Uterus (tissue), 4 donors: ENCODE measurements at places on chromosomes 13 and 19. TPM values are rescaled to one million over a fixed set of nuclear protein-coding genes. Genes with fewer than 3 reads are reported as not detected.
A peak's percentile ranks its signal among the peaks of the same experiment; 100 is the strongest.

DNA sequence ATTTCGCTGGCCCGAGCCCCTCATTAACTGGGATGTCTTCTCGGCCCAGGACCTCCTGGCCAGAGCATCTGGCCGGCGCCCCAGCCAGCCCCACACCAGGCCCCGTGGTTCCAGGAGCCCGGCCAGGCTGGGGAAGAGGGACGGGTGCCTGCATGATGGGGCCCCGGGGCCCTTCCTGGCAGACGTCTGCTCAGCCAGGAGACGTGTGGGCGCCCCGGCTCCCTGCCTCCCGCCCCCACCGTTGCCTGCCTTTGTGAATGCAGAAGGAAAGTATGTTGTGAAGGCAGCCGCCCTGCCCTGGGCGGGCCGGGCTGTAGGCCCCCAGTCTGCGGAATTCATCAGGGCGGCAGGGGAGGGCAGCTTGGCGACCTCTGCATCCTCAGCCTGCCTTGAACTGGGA, 4.4 kb upstream of the COMP start:
- no peak for DNase-seq

- no peak for DNase-seq
Measured at GRCh38 chr19:51811344-51811743, 16.4 kb downstream of the FPR3 start.

- peak; percentile 76 for DNase-seq
Measured at GRCh38 chr19:56538761-56539263, at the start of gene ZFP28. TSS of gene ZFP28 (plus strand) at chr19:56538948. CDS start at chr19:56539019, 71 bp downstream.

- no peak for DNase-seq
Measured at GRCh38 chr13:44769686-44770085, 193.6 kb upstream of the TSC22D1 start.

DNA sequence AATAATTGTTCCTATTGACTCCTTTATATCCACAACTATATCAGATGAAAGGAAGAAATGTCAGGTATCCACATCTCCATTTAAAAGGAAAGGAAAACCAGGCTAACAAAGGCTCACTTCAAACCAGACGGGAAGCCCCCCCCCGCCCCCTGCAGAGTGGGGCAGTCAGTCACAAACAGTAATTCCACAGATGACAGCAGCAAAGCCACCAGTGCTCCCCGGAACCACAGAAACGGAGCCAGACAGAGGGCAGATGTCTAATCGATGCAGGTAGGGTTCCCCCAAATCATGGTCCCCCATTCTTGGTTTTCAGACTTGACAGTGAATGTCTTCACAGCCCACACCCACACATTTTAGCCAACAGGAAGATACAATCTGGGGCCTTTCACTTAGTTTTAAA, 100.8 kb downstream of the STK24 start:
- DNase-seq, result no peak

ZNF428 gene
- total RNA-seq, result 1.5 TPM

GRCh38 chr19:18991006-18991405, 42.3 kb downstream of the SUGP2 start:
- no peak for DNase-seq

TBXA2R gene
- not detected for total RNA-seq

GRCh38 chr13:107650081-107650701, 565.1 kb downstream of the LIG4 start:
- DNase-seq, result peak; percentile 16

- no peak for DNase-seq
Measured at GRCh38 chr13:63425131-63425530, 2009.5 kb upstream of the PCDH20 start.

ZNF561 gene
- 17.1 TPM for total RNA-seq

ATP7B gene
- 9.2 TPM for total RNA-seq

DNA sequence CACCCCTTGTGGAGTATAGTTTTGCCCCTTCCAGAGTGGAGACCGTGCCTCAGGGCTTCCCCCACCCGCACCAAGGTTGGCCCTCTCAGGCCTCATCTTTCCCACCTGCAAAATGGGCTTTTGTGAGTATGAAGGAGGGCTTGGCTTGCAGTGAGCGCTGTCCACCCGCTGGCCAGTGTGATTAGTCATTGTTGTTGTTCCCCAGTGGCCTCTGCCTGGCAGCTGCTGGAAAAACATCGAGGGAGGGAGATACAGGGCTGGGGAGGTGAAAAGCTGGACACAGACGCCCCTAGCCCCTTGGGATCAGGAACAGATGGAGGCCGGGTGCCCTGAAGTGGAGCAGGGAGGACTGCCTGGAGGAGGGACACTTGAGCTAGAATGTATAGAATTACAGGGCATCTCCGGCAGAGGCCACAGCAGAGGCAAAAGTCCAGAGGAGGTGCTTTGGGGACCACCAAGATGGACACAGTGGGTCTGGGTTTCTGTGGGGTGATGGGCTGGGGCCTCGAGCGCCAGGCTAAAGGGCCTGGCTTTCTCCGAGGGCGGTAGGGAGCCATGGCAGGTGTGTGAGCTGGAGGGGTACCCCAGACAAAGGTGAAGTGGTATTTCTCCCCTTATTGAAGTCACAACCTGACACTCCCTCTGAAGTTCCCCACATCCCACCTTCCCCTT, 3.9 kb upstream of the IL12RB1 start:
- DNase-seq, result no peak

DNA sequence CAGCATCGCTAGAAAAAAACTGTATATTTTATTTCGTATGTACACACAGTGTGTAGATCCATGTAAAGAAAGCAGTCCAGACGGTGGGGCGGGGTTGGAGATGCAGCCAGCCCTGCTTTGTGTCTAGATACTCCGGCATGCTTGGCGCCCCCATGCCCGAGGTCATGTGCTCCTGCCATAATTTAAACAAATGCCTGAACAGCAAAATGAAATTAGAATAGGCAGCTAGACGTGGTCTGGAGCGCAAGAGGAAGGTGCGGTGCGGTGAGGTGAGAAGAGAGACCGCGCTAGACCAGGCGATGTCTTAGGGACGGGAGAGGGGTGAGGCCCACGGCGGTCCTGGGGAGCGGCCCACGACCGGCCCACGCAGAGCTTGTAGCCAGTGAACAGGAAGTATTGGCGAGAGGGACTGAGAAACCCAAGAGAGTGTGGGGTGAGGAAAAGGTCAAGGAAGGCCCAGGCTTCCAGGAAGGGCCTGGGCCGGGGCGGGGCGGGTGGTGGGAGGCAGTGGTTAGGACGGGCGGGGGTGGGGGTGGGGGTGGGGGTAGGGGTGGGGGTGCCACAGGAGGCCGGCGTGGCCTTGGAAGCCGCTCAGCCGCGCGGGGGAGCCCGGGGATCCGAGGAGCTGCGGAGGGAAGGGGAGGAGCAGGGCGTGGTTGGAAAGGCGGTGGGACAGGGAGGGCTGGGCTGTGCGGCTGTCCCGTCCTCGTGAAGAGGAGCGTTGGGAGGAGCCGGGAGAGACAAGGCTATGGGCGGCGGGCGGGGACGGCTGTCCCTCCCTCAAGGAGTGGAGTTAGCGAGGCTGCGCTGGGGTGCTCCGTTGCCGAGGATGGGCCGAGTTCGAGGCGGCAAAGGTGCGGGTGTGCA, 254.7 kb upstream of the SGCG start:
- peak; percentile 87 for DNase-seq

DNA sequence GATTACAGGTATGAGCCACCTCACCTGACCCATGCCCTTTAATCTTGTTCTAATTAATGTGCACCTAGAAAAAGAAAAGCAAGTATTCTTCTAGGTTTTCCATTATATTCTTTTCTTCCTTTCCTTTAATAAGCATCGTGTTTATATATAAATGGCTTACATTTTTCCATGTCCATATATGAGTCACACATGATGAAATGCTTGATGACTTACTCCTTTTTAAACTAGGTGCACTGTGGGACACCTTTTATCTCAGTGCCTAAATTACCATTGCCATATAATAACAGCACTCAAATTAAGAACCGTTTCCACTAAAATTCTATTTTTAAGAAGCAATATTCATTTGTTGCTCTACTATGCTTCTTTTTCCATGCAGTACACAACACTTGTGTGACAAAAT, 363.3 kb downstream of the LIG4 start:
- DNase-seq, result no peak

DNA sequence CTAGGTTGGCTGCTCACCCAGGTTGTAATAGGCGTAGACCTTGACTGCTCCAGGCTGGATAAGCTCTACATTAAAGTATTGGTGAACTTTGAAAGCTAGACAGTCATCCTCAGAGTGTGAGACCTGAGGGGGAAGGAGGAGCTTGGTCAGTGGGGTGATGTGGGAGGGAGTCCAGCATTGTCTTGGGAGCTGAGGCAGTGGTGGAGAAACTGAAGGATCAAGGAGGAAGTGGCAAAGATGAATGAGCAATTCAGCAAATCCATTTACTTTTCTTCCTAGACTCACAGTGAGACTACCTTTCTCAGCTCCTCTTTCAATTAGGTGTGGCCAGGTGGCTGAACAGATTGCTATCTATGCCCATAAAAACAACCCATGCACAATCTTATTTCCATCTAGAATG, 10.2 kb upstream of the TNFSF14 start:
- DNase-seq, result no peak

NTN5 gene
- 4.1 TPM for total RNA-seq

DNA sequence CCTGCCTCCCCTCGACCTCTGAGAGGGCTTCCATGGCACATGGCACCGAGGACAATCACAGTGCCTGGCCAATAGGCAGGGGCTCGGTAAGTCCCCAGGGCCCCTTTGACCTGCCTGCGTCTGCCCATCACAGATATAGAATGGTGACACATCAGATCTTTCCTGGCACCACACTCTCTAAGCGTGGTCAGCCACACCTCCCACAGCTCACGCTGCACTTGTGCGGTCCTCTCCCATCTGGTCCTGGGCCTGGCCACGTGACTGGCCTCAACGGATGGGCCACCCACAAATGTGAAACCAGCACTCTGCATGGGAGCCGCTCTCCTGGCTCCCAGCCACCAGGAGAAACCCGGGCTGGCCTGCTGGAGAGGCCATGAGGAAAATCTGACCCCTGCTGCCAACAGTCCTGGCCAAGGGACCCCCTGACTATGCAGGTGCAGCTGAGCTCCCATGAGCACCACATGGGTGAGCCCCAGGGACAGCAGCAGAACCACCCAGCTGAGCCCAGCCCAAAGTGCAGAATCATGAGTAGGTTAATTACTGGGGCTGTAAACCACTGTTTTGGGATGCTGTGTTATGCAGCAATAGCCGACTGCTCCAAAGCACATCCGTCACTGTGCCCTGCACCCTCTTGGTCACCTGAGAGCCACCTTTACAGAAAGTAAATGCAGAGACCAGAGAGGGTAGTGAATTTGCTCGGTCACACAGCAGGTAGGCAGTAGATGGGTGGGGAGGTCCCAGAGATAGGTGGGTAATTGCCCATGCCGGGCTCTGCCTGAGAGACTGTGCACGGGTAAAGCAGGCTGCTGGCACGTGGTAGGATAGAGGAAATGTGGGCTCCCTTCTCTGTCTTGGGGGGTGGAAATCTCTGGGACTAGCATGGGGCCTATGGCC, 9.7 kb upstream of the MEF2B start:
- no peak for DNase-seq

DNA sequence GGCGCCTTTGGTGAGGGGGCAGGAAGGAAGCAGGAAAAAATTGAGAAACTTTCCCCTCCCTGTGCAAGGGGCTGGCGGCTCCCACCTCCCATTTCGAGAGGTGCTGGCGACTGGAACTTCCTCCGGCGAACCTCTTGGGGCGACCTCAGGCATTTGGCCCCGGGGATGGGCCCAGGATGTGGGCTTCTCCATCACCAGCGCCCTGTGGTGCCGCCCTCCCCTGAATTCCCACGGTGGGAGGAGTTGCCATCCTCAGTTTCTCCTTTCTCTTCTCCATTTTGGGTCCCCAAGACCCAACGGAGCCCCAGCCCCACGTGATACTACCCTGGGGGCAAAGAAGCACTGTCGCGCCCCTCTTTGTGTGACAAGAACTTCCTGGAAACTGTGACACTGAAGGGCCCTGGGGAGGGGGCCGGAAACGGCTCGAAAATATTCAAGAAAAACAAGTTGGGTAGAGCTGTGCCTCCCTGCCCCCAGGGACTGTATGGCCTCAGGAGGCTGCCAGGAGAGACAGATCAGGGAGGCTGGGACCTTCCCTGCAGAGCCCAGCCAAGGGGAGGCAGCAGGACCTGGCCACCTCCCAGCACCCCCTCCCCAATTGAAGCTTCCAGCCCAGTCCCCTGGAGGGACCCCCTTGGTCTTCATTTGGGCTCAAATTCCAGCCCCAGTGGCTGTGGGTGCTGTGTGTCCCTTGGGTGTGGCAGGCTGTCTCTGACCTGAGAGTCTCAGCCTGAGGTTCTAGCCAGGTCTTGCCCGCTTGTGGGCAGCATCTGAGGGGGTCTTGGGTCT, 16.2 kb upstream of the AP1M2 start:
- peak; percentile 27 for DNase-seq

DNA sequence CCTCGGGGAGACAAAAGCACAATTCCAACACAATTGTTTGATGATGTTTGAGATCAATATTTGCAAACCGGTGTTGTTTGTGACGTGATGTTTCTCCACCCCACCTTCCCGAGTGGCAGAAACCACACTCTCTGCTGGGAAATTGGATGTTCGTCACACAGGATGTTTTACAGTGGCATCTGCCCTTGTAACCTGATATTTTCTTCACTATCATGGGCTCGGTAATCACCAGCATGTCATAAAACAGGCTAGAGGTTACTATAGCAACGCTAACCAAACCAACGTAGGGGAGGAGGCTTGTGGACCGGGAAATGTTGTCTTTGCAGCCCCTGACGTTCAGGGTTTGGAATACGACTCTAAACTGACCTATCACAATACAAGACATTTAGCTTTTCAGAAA, 454.5 kb downstream of the IRS2 start:
- no peak for DNase-seq

DNA sequence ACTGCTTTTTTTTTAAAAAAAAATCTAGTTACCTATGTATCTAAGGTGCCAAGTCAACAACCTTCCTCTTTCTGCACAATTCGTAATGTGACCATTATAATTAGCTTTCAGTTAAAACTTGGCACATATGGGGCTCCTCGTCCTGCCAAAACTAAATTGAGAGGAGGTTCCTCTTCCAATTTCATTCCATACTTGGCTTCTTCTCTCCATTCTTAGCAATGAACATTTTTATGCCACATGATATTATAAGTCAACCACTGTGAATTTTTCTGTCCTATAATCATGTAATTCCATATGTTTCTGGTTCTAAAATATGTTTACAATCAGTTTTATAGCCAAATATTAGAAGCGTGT, 177.0 kb downstream of the DCLK1 start:
- no peak for DNase-seq

CFD gene
- total RNA-seq, result 92.0 TPM

USP12 gene
- 27.9 TPM for total RNA-seq

KLHL1 gene
- not detected for total RNA-seq

DNA sequence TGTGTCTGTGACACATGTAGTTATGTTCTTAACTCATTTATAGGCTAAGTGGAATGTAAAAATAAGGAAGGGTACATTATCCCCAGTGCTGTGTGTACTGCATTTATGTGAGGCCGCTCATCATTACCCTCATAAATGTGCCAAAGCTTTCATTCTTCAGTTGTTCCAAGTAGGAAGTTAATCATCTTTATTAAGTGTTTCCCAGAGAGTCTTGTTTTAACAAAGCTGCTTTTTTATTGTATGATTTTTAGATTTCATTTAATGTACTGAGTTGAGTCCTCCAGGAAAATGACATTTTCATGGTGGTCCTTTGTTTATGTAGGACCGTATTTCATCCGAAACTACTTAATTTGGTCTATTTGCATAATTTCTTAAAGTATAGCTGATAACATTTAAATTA, 379.8 kb downstream of the DLEU7 start:
- no peak for DNase-seq

- no peak for DNase-seq
Measured at GRCh38 chr19:20412846-20413245, 152.7 kb downstream of the ZNF737 start.

LRRC8E gene
- 0.15 TPM for total RNA-seq

SAMD1 gene
- total RNA-seq, result 27.7 TPM

ZSCAN1 gene
- total RNA-seq, result not detected

ZNF100 gene
- 7.2 TPM for total RNA-seq

MPHOSPH8 gene
- total RNA-seq, result 65.3 TPM

NLRP12 gene
- 0.34 TPM for total RNA-seq

PRTN3 gene
- total RNA-seq, result not detected
